ENCODE measurements at places on chromosomes 11 and 22.

- no peak for DNase-seq
These were observed 2.8 kb upstream of the CD3E start for GRCh38 chr11:118301600-118302195.

GRCh38 chr11:64581057-64581523 lies 9.9 kb upstream of the SLC22A12 start:
- DNase-seq, result no peak

- no peak for DNase-seq
These were observed 2.0 kb upstream of the MPPED1 start for GRCh38 chr22:43409800-43410199.

GRCh38 chr11:23123753-23124152 lies 263.5 kb upstream of the CCDC179 start:
- DNase-seq, result no peak

GRCh38 chr11:107331728-107332127 lies 125.9 kb downstream of the CWF19L2 start:
- no peak for DNase-seq

- no peak for DNase-seq
These were observed 57.4 kb upstream of the SLC5A12 start for GRCh38 chr11:26779074-26779865.

DNA sequence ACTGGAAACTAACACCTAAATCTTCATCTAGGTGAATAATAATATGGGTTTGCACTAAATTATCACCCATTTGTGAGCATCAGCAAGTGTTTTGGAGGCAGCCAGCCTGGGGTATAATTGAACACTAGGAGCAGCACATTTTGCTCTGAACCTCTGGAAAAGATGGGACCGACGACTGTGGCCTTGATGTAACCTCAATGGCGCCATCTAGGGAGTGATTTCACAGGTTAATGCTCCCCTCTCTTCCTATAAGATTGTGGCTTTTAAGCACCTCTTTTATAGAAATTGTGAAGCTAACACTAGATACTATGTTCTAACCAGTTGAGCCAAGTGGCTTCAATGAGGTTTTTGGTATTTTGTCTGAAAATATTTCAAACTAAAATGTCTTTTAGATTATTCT lies 203.7 kb downstream of the NELL1 start:
- no peak for DNase-seq

DNA sequence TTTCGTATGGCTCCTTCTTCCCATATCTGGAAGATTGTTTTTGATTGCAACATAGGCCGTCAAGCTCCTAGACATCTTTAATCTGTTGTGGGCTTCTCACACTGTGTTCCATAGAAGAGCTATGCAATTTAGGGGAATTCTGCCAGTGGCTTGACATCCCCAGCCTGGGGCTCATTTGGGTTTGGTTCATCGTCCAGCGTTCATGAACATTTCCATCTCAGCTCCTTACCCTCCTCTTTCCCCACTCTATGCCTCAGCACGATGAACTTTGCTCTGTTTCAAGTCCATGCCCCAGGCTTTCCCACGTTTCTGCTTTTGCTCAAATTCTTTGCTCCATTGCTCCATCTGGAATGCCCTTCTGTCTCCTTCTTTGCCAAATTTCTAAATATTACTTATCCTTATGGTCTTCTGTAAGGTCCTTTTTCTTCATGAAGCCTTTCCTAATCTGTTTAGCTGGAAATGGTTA lies 26.1 kb upstream of the CLMP start:
- no peak for DNase-seq

DNA sequence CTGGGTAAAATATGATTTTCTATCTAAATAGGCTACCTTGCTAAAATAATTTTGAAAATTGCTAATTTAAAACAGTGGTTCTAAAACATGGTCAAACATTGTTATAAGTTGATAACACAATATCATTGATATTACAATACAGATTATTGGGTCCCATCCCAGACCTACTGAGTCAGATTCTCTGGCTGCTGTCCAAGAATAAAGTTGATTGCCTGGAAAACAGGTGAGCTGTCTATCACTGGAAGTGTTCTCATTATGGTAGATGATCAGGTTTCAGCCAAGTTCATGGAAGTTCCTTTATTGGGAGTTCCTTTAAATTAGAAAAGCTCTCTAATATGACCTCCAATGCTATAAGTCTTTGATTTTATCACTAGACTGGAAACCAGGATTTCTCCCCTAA lies 52.3 kb downstream of the SC5D start:
- no peak for DNase-seq

GRCh38 chr11:8122173-8122764 lies 41.3 kb downstream of the TUB start:
- DNase-seq, result no peak

GRCh38 chr11:117444711-117445658 lies 117.3 kb downstream of the CEP164 start:
- no peak for DNase-seq

- DNase-seq, result peak; percentile 74
These were observed 54.2 kb downstream of the IRAG1 start for GRCh38 chr11:10639350-10639749.

DNA sequence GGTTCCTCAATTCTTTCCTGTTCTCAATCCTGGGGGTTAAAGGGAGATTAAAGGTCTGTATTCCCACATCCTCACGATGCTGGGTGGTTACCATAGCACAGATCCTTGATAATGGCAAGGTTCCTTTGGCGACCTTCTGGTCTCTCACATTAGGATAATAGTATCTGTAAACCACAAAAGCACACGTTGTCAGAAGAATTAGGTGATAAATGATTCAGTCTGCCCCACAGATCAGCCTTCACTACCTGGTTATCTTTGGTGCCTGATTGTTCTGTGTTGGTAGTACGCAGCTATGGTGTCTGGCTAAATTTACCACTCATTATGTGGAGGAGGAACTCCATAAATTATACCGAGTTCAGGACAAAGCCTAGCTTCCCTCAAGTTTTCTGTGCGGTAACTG lies 78.4 kb downstream of the C2CD3 start:
- DNase-seq, result no peak

DNA sequence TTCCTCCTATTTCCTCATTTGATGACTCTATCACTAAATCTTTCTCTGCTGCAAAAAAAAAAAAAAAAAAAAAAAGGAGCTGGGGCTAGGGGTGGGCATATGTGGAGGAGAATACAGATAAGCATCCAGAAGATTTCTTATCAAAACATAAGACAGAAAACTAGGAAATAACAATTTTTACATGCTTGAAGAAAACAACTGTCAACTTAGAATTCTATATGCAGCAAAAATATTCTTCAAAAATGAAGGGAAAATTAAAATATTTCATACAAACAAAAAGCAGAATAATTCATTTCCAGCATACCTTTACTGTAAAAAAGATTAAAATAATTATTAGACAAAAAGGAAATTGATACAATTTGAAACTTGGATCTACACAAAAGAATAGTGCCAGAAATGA lies 38.7 kb downstream of the GDPD4 start:
- DNase-seq, result no peak

GRCh38 chr11:17707830-17708229 lies 11.5 kb upstream of the MYOD1 start:
- no peak for DNase-seq

DNA sequence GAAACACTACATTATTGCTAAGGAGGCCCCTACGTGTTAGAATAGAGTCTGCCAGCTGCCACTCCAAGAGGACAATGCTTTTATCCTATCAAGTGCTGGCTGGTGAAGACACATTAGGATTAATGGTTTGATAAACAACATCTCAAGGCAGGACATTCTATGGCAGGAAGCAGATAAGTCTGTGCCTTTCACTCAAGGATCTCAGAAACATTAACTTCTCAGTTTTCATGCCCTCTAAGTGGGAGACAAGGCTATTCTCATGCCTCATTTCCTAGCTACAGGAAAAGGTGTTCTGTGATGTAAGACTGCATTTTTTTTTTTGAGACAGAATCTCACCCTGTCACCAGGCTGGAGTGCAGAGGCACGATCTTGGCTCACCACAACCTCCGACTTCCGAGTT lies 23.5 kb upstream of the TIMP3 start:
- DNase-seq, result no peak

DNA sequence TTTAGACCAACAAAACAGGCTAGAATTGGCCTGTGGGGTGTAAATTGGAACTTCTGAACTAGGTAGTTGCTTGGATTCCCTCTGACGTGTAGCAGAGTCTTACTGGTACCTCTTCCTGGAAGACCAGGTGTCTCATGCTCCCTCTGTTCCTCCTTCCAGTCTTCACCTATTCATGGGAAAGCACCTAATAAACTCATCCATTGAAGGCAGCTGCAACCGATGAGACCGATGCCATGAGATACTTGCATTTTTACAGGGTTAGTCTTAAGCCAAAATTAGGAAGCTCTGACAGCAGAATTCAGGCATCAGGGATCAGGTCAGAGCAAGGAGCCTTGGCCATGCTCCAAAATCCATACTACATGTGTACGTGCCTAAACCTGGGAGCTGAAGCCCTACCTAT lies 13.2 kb upstream of the HEPHL1 start:
- DNase-seq, result no peak

GRCh38 chr22:26197425-26197824 lies 28.2 kb downstream of the SEZ6L start:
- no peak for DNase-seq

DNA sequence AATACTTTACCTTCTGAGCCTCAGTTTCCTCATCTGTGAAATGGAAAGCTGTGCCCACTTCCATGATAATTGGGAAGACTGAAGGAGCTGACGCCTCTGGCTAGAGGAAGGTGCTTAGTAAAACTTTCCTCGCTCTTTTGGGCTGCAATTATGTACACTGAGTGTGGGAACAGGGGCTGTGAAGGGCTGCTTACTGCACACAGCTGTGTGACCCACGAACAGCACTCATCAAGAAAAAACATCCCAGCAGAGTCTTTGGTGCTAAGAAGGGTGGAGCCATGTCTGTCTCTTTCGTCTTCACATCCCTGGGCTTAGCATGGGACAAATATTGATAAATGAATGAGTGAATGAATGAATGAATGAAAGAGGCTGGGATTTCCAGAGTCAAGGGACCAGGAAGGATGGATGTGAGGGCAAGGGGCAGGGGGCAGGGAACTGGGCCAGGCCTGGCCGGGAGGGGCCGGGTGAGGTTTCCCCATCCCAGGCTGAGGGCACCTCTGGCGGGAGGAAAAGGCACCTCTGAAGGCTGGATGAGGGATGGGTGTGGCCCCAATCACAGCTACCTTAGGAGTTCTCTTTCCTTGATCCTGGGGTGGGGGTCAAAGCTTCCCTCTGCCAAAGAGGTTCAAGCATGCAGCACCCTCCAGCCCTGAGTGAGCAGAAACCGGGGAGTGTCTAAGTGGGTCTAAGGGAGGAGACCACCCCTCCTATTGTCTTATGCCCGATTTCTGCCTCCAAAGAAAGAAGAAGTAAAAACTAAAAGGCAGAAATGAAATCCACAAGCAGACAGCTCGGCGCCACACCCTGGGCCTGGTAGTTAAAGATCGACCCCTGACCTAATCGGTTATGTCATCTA lies 9.2 kb upstream of the CD5 start:
- DNase-seq, result no peak

GRCh38 chr11:6755303-6755952 lies 16.3 kb downstream of the OR2AG2 start:
- peak; percentile 10 for DNase-seq

DNA sequence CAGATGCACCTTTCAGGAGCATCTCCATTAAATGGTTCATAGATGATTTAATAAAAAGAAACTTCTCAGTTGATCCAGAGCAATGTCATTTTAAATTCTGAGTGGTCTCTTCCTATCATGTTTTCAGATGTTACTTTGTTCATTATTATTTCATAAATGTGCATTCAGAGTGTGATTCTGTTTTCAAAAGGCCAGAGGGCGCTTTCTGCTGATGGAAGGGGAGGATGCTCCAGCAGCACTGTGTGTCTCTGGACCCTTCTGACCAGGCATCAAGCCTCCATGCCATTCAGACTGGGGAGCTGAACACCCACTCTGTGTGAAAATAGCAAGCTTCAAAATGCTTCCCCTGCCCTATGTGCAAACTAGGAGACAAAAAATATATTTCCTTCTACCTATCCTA lies 23.9 kb upstream of the CRTAM start:
- DNase-seq, result no peak

DNA sequence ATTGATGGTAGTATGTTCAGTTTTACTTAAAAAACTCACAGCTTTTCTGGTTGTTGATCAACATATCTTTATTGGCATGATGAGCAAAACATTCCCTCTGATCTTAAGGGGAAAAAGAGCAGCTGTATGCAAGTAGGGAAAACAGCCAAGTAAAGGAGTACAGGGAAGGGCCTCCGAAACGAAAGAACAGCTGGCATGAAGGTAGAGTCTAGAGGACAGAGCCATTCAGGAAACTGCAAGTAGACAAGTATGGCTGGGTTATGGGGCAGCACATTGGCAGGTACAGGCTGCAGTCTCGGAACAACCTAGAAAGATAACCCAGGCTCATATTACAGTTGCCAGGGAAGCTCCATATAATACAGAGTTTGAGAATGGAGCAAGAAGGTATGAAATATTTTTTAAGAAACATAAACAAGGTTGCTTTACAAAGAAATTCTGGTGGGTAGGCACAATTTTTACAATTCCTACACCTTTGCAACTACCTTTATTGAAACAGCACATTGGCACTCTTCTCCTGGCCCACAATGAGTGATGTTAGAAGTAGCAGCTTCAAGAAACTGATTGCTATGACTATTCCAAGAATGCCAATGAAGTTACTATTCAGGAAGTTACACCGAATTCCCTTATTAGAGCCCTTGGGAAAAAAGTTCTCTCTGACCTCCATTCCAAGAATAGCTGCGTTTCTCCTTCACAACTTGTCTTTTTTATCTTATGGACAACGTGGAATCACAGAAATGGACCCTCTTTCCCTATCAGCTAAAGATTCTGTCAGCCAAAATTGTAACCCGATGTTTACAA lies 45.2 kb downstream of the LGR4 start:
- no peak for DNase-seq

- no peak for DNase-seq
These were observed 98.9 kb downstream of the PGR start for GRCh38 chr11:101030692-101031091.

- no peak for DNase-seq
These were observed 396.4 kb upstream of the CCDC90B start for GRCh38 chr11:83682611-83682973.

GRCh38 chr11:38460896-38461295 lies 1862.9 kb upstream of the RAG2 start:
- no peak for DNase-seq

GRCh38 chr22:38305471-38306448 lies 11.5 kb downstream of the CSNK1E start:
- no peak for DNase-seq

- DNase-seq, result no peak
These were observed 6.7 kb downstream of the NECTIN1 start for GRCh38 chr11:119722281-119722794.

DNA sequence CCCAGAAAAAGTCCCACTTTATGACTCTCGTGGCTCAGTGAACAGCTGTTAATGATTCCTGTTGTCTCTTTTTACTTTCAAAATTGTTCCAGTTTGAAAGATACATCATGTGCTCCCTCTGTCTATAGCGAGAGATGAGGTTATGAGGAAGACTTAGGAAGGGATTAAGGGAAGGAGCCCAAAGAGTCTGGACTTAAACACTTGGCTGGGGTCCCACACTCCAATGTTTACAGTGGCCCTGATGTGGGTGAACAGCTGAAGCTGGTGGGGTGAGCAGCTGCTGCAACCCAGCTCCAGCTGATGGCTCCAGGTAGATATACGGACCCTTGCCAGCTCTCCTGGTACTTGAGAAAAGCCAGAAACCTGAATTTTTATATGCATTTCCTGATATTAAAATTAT lies 84.5 kb upstream of the PLET1 start:
- no peak for DNase-seq

GRCh38 chr11:55732936-55733335 lies 40.3 kb upstream of the OR5D13 start:
- no peak for DNase-seq
